Left kidney (tissue), 8 donors: ENCODE measurements at places on chromosomes 6 and 20. TPM values are rescaled to one million over a fixed set of nuclear protein-coding genes. Genes with fewer than 3 reads are reported as not detected.

DNA sequence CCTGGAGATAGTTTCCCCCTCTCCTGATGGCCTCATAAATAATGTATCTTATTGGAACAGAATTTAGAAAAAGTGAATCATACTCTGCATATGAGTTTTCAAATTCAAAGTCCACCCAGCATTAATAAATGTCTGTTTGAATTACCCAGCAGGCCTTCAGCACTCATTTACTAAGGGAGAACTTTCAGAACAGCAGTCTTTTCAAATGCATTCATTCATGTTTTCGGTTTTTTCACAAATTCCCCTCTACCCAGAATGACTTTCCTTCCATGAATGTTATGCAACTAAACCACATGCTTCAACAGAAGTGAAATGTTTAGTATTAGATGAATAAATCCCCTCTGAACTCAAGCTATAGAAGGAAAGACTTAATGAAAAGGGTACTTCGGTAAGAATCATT, 92.4 kb downstream of the RTN4IP1 start:
- no peak for DNase-seq

DNA sequence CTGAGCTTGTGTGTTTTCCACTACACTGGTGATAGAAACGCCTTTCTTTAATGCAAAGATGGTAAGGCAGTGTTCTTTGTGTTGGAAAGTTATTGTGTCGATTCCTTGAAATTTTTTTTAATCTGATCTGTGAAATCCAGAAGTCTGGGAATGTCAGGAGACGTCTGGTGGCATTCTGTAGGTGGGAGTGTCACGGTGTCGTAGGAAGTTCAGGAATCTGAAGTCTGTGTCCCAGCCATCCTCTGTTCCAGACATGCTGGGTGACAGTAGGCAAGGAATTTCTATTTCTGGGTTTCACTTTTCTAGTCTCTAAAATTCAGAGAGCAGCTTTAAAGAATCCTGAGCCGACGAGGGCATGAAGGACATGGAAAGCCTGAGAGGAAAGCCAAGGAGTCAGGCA, 223.8 kb downstream of the ZNF217 start:
- no peak for DNase-seq

GRCh38 chr20:20993372-20993771, 112.8 kb downstream of the LINC00237 start:
- DNase-seq = no peak

The CGAS gene
- 2.9 TPM for polyA plus RNA-seq

DNA sequence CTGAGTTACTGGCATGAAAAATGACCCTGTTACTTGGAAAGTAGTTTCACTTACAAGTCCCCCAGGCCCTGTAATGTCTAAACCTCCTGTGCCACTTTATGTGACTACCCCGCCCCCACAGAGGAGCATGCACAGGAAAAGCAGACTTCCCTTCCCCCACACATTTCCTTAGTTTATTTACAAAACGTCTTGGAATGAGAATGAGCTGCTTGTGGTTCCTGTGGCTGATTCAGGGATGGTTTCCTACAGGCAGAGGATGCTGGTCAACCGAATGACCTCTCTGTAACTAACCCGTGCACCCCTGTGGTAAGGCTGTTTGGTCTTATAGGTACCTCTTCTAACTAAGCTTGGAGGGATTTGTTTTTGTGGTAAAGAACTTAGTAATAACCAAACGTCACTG, 28.5 kb downstream of the RSPO3 start:
- DNase-seq = peak; percentile 53

DNA sequence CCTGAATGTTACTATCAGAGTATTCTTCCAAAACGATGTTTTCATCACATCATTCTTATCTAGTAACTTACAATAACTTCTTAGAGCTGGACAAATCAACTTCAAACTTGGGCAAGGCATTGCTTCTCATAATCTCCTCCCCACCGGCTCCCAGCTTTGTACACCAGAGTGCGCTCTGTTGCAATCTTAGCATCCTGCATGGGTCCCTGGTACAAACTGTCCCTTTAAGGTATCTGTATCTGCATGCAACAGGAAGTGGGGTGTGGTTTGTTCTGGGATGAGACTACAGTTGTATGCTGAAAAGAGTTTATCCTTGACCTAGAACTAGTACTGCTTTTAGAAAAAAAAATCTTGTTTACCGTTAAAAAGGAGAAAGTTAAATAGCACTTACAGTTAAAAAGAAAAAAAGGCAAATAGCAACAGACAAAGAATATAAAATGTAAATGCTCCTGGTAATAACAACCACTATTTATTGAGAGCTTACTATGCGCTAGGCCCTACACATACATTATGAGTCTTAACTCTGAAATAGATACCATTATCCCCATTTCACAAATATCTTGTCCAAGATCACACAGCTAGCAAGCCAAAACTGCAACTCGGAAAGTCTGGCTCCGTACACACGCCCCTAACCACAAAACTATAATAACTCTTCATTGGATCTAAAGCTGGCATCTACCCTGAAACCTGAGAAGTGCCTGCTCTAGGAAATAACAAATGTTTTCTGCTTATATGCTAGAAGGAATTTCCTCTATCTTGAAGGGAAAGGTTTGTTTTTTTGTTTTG, 9.8 kb upstream of the HECA start:
- DNase-seq = no peak

DNA sequence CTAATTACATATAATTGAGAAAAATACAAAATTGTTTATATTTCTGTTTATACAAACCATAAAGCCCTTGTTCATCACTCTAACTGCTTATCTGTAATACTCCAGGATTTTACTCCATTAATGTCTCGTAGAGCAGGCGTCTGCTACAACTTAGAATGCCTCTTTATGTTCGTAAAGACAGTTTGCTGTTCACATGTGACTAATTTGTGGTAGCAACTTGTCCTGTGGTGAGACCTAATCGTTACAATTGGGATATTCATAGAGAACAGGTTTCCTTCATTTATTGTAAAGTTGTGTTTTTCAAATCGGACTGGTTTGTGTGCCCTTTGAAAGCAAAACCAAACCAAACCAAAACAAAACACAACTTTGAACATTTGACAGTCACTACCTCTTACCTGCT, 149.7 kb downstream of the ASCC3 start:
- DNase-seq = no peak

The BHLHE23 gene
- not detected for polyA plus RNA-seq

DNA sequence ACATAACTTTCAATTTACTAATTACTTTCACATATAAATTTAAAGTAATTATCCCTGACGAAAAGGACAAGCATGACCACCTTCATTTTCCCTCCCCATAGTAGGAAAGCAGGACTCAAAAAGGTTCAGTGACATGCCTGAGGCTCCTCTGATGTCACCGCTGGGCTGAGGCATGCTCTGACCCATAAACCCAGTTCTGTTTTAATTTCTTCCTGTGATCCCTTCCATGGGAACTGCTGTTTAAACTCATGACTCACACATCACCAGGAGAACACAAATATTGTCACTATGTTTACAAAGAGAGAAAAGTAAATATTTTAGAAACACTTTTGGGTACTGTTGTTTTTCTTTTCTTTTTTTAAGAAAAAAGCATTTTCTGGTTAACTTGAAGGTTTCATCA, 38.0 kb upstream of the NR2E1 start:
- no peak for DNase-seq

The FRS3 gene
- 5.0 TPM for polyA plus RNA-seq

DNA sequence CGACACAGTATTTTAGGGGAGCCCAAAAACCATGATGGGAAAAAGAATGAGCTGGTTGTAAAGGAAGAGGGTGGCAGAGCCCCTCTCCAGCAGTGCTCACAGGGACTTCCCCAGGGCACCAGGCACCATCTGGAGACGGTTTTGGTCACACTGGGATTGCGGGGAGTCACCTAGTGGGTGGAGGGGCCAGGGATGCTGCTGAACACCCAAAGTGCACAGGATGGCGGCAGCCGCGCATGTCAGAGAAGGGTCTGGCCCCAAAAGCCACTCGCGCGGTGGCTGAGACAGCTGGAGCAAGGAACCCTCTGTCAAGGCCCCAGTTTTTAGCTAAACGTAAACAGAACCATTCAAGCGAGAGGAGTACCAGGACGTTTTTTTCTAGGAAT, 10.8 kb downstream of the CTSZ start:
- DNase-seq = no peak

DNA sequence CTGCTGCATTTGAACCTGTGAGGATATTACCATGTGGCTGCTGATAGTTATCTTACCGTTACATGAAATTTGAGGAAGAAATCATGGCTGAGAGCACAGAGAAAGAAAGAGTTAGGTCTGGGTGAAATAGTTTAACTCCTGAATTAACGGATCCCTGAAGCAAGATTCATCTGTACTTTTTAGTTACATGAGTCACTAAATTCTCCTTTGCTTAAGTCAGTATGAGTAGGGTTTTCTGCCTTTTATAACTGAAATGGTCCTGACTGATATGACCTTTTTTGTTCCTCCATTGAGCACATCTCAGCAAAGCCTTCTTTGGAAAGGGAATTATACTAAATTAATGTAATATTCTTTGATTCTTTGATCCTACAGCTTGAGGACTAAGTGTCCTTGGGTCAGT, 333.3 kb upstream of the ZFP64 start:
- DNase-seq = no peak

The TMEM30A gene
- 133 TPM for polyA plus RNA-seq

DNA sequence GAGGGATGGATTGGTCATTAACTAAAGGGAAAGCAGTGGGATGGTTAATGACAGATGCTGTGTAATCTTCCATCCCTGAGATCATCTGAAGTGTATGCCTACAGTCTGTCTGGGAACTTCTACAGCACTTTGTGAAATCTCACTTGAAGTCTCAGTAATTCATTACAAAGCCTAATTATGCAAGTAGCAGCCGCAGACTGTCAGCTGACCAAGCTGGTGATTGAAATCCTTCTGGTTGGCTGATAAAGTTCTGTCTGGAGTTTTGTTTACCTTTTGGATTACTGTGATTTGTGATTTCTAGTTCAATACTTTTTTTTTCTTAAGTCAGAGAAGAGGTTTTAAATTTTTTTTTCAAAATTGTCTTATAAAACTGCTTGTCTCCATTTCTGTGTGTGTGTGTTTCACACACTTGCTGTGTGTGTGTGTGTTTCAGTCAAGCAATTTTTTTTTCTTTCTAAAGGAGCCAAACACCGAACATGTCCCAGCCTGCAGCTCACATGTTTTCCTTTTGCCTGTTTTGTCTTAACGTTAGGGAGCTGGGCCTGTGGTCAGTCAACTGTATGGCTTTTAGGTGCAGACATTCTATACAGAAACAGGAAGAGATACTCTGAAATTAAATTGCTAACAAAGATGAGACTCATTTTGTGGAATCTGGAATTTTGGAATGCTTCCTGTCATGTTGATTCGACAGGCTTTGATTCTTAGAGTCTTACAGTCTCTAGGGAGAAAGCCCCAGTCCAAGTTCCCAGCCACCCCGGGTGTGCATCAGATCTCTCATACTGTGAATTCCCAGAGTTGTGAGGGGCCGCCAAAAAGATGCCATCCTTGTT, 28.5 kb upstream of the ADGRF4 start:
- peak; percentile 26 for DNase-seq

The HMGN3 gene
- polyA plus RNA-seq = 336 TPM

- no peak for DNase-seq
These were observed 87.6 kb downstream of the LINC00237 start for GRCh38 chr20:21018576-21018975.

DNA sequence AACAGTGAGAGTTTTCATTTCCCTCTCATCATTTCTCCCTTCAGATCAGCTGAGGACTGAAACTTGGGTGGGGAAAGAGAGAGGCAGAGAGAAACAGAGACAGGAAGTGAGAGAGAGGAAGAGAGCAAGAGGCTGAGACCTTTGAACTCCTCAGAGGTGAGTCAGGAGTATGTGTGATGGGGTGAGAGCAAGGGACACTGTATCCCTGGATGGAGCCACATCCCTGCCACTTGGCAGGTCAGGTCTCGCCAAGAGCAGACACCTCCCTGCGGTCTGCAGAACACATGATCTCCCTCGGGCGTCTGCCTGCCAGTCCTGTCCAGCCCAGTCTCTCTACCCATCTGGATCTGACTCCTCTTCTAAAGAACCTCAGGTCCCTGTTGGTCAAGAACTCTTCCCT, 62.7 kb upstream of the SYNDIG1 start:
- no peak for DNase-seq

GRCh38 chr20:44908987-44909871, 631 bp upstream of the PABPC1L start:
- no peak for DNase-seq

- DNase-seq = no peak
These were observed 419.4 kb upstream of the JARID2 start for GRCh38 chr6:14826456-14826855.

The PHF3 gene
- polyA plus RNA-seq = 71.9 TPM

DNA sequence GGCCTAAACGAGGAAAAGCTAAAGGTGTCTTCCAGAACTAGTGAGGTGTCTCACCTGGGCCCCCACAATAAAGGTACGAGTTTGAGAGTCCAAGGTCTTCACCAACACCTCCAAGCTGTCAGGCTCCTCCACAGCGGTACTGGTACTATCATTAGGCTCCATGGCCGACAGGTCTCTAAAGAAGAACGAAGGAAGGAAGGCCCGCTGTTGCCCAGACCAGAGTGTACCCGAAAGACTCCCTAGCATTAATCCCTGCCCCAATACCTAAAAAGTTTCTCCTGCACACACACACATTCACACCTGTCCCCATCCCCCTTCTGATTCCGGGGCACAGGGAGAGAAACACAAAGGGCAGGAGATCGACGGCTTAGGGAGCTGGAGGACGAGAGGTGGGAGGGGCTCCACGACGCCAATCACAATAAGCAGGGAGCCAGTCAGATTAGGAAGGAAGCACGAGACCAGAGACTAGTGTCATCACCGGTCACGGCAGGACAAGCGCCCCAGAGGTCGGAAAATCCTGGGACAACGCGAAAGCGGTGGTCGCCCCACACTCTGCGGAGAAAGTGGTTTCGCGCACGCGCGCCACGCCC, 764 bp downstream of the BAG6 start:
- peak; percentile 57 for DNase-seq

DNA sequence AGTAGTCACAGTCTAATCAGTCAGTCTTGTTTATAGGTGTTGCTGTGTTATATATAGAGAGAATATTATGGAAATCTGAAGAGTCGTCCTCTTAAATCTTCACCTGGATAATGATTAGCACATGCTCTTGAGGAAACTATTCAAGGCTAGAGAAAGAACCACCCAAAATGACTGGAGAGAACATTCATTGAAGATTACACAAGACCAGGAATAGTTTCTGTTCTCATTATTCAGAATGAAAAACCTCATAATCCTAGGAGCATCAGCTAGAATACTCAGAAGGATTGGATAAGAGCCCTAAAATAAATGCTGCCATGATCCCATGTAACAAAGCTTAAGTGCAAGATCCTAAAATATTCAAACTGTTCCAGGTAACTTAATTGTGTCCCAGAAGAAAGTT, 278.2 kb upstream of the PREP start:
- no peak for DNase-seq

DNA sequence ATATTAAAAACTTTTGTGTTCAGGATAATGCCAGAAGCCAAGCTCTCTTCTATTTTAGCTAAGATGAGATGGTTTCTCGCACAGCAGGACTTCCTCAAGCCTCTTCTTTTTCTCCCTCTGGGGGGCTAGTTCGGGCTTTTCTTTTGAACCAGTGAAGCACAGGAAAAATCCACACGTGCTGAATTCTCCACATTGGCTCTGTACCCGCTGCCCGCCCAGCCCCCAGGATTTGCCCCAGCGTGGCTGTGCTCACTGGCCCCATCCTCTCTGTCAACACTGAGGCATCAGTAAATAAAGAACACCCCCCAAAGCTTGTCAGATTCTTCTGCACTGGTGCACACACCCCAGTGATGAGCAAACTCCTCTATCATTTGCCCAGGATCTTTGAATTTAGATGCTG, 232.8 kb downstream of the ZNF217 start:
- DNase-seq = no peak

- DNase-seq = no peak
These were observed 209.0 kb upstream of the RSPO3 start for GRCh38 chr6:126909493-126909892.

The AHI1 gene
- 123 TPM for polyA plus RNA-seq
